ENCODE measurements at places on chromosomes 2 and 18.
A peak's percentile ranks its signal among the peaks of the same experiment; 100 is the strongest.

GRCh38 chr2:242046206-242046826, 176.8 kb downstream of the RTP5 start:
- DNase-seq, result no peak

GRCh38 chr2:43039376-43040080, 186.9 kb downstream of the ZFP36L2 start:
- DNase-seq, result no peak

DNA sequence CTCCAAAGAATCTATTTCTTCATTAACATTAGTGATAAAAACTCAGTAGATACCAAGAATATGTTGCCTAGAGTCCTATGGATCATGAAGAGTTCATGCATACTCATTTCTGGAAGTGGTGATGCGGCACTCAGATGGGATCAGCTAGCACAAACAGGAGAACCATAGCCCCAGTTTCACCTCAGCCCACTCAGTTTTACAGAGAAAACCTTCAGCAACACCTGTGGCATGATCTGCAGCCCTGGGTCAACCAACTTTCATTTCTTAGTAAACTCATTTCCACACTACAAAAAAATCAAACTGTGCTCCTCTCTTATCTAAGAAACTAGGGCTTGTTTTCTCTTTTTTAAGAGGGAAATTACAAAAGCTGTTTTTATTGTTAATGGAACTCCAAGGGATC, 569.4 kb downstream of the CCDC85A start:
- no peak for DNase-seq

DNA sequence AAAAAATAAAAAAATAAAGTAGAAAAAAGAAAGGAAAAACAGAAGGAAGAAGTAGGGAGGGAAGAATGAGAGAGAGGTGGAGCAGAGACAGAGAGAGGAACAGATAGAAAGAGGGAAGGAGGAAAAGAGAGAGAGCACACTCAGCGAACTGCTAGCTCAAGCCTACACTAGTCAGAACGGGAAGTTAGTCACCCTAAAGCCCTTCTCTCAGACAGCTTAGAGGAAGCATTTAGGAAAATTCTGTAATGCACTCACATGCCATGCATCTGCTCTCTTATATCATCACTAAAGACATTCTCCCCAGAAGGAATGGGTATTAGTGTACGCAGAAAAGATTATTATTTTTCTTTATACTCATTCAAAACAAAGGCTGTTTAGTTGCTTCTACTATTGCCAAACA, 68.1 kb upstream of the SULT1C3 start:
- DNase-seq, result peak; percentile 35

- no peak for DNase-seq
These were observed 32.0 kb downstream of the MARCHF4 start for GRCh38 chr2:216340280-216340631.

DNA sequence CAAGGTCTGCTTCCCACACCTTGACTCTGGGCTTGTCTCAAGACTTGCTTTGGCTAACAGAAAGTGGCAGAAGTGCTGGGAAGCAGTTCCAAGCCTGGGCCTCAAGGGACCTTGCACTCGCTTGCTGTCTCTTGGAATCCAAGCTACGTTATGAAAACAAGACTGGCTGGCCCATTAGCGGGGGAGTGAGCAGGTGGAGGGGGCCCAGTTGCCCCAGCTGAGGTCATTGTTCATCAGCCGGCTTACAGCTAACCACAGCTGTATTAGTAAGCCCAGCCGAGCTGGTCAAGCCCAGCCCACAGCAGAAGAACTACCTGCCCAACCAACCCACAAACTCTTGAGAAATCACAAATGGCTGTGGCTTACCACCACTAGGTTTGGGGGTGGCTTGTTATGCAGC, 63.1 kb downstream of the MARCO start:
- DNase-seq, result no peak

- peak; percentile 85 for DNase-seq
These were observed 972 bp upstream of the DLX2 start for GRCh38 chr2:172103471-172104272.

GRCh38 chr2:202780514-202781021, 91.0 kb downstream of the ICA1L start:
- peak; percentile 73 for DNase-seq

GRCh38 chr2:122411231-122411630, 655.8 kb downstream of the TSN start:
- DNase-seq, result no peak

- no peak for DNase-seq
These were observed 100.0 kb downstream of the SPOPL start for GRCh38 chr2:138601458-138602165.

- no peak for DNase-seq
These were observed 83.9 kb upstream of the ODC1 start for GRCh38 chr2:10531874-10532637.

- peak; percentile 25 for DNase-seq
These were observed 22.8 kb upstream of the SCN7A start for GRCh38 chr2:166516712-166517303.

DNA sequence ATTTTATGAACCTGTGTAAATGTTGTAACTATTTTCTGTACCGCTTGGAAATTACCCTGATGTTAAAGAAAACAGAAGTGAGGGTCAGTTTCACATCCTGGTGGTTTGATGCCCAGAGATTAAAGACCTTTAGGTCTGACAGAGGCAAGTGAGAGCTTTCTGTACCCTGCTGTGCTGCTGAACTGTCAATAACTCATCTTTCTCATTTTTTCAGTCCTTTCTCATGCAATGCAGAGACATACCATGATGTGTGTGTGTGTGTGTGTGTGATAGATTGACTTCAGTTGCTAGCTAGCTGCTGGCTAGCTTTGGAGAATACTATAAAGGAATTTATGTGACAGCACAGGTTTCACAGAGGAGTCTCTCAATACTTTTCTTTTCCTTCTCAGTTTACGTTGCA, 2025.6 kb upstream of the LRRTM1 start:
- no peak for DNase-seq

GRCh38 chr2:179592167-179592936, 269.1 kb downstream of the ZNF385B start:
- peak; percentile 82 for DNase-seq

DNA sequence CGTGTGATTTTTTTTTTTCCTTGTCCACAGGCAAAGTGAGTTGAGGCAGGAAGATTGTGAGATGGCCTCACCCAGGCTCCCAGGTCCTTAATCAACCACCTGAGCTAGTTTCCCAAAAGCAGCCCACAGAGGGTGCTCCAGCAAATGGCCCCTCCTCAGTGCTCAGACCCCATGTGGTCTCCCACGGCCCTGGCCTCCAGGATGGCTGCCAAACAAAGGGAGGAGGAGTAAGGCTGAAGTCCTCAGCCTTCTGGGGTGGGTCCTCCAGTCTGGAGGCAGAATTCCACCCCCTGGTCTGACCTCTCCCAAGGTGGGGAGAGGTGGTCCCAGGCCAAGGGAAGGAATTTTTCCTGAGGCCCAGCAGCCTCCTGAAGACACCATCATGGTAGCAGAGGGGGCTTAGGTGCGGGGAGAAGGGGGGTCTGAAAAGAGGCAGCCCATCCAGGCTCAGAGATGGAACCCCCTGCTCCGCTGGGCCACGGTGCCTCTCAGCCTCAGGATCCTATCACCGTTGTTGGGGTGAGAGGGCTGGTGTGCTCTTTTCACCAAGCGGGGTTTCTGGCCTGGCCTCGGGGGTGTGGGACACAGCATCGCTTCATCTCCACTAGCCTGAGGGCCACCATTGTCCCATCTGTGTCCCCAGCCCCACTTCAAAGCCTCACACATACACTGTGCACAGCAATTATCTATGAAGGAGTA, 2.3 kb downstream of the NGEF start:
- no peak for DNase-seq

DNA sequence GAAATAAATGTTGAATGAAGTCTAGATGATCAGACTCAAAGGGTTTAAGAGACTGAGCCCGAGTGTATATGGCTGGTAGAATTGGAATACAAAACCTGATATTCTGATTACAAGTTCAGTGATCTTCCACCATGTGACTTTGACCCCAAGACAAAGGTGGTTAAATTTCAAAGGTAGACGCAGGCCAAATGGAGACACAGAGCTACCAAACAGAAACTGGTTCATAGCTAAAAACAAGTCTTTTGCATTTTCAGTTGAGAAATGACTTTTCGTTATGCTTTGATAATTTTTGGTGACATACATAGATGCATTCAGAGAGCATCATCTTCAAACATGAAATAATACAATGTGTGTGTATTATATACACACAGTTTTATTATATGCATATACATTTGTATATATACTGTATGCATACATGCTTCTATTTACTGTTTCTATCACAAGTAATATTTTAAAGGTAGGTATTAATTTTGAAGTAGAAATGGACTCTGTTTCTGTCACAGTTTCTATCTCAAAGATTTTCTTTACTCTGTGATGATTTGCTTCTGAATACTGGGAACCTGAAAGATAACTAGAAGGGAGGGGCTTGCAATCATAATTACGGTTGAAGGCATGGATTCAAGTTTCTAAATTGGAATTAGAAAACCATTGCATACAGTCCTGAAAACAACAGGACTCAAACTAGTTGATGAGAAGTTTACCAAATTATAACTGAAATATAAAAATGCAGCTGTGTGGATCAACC, 142.3 kb downstream of the ABCA12 start:
- DNase-seq, result no peak

DNA sequence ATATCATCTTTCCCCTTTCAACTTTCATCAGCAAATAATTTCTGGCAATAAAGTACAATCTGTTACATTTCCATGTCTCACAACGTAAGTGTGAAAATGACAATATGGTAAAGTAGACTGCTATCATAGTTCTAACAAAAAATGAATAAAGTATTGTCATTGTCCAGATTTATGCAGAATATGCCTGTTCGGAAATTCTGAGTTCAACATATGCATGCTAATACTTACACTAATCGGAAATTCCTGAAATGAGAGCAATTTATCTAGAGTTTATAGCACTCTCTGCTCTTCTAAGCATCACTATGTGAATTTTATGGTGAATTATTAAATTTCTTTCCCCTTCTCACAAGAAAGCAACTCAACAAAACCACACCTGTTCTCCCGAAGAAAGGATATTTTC, 8.1 kb downstream of the CWC22 start:
- no peak for DNase-seq

DNA sequence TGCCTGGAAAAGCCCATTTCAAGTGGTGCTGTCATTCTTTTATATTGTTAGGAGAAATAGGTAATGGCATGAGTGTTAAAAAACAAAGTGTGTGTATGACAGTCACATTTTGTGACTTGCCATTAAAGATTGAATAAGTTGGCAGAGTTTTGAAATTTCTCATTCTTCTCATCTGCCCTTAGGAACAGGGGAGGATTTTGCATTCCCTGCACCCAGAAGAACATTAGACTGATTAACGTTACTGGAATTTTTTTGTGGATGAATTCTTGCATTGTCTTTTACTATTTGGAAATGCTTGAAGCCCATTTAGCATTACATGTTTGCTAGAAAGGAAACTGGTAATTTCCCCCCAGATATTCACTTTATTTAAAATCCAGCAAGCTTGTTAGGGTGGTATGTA, 162.2 kb downstream of the BABAM2 start:
- peak; percentile 27 for DNase-seq

GRCh38 chr2:105803773-105804172, 59.1 kb downstream of the NCK2 start:
- DNase-seq, result no peak

DNA sequence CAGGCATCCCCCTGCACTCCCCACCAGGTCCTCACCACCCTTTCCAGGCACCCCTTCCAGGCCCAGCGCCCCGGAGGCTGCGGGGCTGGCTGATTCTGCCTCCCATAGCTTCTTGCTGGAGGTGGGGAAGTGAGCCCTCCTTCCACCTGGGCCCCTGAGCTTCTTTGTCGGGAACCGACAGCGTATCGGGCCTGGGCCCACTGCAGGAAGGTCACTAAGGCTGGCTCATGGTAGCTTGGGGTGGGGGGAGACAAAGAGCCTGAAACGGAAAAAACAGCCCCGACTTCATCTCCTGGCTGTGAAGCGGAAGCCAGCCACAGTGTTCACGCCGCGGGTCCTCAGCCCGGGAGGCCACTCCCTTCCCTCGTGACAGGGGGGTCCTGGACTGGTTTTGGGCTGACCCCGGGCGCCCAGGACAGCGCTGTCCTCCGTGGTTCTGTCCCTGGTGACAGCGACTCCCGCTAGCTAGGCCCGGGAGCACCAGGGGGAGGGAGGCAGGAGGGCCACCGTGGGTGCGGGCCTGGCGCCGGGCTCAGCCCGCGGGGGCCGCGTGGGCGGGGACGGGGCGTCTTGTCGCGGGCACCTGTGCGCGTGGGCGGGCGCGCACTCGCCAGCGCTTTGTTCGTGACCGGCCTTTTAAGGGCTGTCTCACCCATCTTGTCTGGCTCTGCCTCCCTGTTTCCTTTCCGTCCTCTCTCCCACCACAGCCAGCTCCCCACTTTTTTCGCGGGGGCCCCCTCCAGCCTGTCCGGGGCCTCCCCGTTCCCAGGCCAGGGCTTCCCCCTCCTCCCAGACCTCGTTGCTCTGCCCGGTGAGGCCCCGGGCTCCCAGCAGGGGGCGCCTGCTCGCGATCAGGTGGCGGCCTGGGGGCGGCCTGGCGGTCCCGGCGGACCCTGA, 64.9 kb downstream of the DNMT3A start:
- DNase-seq, result no peak

DNA sequence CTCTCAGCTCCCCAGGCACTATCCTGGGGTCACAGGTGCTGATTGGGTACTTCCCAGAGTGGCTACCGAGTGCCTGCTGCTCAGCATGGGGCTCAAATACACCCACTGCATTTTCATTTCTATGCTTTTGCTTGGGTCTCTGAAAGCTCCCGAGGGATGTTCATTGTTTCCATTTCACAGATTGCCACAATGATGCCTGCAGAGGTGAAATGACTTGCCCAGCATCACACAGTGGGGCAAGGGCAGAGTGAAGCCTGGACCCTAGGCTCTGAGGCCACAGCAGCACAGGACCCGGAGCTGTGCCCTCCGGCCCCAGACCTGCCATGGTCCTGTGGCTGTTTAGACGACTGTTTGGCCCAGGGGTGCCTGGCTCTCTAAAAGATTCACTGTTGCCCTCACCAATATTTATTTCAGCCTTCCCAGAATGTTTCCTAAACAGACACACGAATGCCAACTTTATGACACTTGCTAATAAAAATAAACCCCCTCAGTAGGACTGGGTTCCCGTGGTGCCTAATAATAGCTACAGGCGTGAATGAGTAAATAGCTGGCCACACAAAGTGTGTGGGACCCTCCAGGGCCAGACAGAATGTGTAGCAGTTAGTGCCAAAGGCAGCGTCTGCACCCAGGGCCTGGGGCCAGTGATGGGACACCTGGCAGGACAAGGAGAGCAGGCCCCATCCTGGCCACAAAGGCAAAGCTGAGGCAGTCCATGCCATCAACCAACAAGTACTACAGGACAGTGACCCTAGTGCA, 11.5 kb upstream of the ST8SIA5 start:
- DNase-seq, result no peak

- DNase-seq, result no peak
These were observed 29.6 kb downstream of the ARHGAP15 start for GRCh38 chr2:143158551-143159485.

- no peak for DNase-seq
These were observed 218.1 kb upstream of the CHAC2 start for GRCh38 chr2:53549497-53549896.
